ENCODE measurements at places on chromosomes 5 and 9.

DNA sequence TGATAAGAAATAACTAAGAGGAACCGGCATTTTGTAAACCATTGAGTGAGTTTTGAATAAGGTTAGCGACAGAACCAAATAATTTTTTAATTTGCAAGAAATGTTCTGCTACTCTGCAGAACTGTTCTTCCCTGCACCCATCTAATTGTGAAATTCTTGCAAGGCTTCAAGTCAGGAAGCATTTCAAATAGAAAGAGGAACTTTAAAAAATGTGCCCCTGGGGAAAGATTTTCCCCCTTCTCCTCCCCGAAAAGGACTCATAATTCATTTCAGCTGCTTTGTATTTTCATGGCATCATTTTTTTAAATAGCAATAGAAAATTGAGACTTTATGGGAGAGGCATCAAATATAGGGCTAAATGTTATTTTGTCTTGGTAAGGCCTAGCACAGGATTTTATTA is 180.9 kb upstream of the ANKRD55 start:
- no peak for DNase-seq

- DNase-seq: no peak
These were observed 36.9 kb downstream of the LNPEP start for GRCh38 chr5:96972599-96973334.

DNA sequence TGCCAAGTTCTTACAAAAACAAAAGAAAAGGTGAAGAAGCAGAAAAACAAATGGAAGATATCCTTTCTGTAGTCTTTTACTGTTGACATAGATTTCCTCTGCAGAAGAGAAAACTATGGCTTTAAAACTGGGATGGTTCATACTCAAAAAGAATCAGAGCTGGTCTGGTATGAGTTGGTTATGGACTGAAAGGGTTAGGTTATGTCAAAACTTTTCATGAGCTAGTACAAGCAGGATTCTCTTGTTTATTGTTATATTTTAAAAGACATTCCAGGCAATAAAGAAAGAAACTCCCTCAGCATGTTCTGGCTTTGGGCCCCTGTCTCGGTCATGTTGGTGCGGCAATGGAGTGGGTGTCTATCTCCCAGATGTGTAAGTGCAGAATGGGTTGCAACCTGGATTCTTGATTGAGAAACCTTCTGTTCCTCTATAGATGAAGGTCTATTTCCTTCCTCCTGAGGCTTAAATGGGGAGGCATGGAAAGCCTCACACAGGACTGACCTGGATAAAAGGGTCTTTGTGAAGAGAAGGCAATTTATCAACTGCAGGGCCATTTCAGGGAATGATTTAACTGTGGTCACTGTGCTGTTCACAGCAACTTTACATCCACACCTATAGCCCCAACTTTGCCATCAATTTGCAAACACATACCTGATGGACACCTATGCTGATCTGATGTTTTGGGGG is 209.6 kb upstream of the TNC start:
- DNase-seq: no peak

DNA sequence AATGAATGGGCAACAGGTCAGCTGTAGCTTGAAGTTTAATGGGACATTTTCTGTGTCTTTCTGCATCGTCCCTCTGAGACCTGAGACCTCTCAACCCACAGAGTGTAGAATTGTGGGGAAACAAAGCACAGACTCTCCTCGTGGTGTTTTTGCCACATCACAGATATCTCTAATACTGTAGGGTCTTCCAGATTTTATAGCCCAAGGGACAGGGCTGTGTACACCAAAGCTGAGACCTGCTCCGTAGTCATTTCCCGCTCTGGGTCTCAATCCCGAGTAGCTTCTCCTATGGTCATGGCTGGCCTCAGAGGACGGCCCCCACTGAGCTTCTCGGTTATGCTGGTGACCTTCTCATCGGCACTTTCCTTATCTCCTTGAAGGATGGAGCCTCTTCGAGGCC is 14.9 kb upstream of the CLK4 start:
- no peak for DNase-seq

- DNase-seq: no peak
These were observed 27.1 kb downstream of the MAP1B start for GRCh38 chr5:72134226-72134899.

DNA sequence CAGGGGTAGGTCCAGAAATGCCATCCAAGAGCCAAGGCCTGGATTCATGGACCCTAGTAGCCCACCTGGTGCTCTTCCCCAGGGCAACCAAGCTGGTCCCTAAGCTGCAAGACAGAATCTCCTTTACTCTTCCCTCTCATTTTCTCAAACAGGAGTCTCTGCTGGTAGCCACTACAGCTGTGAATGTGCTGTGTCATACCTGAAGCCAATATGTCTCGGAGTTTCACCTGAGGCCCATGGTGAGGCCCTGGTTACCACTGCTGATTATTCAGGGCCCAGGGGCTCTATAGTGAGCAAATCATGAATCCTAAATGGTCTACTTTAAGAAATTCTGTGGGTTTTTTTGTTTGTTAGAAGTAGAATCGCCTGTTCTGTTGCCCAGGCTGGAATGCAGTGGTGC is 15.9 kb downstream of the CDK7 start:
- no peak for DNase-seq

GRCh38 chr5:124132843-124133242 is 613.6 kb downstream of the ZNF608 start:
- DNase-seq: no peak

GRCh38 chr5:31247381-31247780 is 53.9 kb downstream of the CDH6 start:
- no peak for DNase-seq

DNA sequence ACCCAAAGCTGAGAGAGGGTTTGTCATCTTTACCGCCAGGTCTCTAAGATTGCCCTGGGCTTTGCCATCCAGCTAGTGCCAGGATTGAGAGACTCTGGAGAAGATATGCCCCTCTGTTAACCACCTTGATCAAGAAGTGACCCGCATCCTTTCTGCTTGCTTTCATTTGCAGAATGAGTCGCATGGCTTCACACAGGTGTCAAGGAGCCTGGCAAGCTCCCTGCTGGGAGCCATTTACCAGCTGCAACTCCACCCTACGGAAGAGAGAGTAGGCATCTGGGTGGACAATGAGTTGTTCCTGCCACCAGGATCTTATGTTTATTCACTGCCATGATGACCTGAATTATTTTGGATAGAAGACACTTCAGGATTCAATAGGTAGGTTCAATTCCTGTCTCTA is 43.0 kb downstream of the HSD17B3 start:
- no peak for DNase-seq

- DNase-seq: no peak
These were observed 552 bp downstream of the TMEM141 start for GRCh38 chr9:136791516-136792276.
